ENCODE measurements at places on chromosomes 2 and 18.

DNA sequence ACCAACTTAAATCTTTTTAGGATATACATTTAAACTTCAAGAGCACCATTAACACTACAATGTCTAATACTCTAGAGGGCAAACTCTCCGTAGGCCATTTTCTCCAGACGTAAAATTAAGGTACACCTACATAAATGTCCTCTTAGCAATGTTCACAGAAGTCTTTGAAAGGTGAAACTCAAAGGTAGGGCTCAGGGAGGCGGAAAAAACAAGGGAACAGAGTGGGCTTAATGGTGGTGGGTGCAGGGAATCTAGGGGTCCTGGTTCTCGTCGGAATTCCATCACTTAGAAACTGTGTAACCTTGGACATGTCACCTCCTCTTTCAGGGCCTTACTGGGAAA is 668 bp downstream of the NFU1 start:
- no peak for DNase-seq

DNA sequence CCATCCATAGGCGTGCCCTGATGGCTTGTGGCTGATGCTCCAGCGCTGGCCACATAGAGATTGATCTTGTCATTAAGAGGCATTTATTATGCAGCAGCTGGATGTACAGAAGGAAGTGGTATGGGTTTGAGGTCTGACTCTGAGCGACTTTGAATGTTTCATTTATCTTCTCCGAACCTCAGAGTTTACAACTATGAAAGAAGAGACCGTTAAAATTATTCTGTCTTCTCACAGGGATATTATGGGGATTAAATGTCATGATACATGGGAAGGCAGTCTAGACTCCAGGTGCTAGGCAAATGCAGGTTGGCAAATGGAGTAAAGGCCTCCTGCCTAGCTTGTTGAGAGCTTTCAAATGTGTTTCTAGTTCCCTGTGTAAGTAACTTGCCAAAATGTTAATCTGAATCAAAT is 30.3 kb downstream of the MOGAT1 start:
- DNase-seq: no peak

DNA sequence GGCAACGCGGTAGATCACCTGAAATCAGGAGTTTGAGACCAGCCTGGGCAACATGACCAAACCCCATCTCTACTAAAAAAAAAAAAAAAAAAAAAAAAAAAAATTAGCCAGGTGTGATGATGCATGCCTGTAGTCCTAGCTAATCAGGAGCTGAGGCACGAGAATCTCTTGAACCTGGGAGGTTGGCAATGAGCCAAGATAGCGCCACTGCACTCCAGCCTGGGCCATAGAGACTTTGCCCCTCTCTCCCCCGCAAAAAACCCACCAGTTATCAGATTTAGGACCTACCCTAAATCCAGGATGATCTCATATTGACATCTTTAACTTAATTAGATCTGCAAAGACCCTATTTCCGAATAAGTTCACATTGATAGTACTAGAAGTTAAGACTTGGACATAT is 29.2 kb upstream of the LDAH start:
- DNase-seq: no peak

GRCh38 chr2:61753512-61753911 is 100.3 kb downstream of the FAM161A start:
- no peak for DNase-seq

DNA sequence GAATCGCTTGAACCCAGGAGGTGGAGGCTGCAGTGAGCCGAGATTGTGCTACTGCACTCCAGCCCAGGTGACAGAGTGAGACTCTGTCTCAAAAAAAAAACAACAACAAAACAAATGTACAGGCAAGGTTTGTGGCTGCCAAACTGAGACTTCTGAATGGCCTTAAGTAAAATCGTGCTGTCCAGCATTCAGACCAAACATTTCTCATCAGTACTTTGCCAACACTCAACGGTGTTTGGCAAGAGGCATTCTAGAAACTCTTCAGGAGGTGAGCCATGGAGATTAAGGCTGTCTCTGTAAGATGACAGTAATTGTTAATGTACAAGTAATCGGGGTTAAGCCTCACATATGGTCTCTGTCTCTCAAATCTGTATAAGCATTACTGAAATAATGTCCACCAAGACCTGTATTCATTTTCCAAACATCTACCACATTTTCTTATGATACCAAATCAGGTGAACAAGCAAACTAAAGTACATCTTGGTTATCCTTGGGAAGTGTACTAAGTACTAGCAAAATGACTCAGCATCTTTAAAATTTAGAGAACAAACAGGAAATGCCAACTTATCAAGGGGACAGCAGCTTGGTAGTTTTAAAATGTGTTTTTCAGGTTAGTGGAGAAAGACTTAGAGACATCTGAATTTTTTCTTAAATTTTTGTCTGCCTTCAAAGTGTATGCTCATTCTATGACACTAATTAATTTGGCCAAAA is 29.3 kb downstream of the SERPINE2 start:
- peak; percentile 51 for DNase-seq

DNA sequence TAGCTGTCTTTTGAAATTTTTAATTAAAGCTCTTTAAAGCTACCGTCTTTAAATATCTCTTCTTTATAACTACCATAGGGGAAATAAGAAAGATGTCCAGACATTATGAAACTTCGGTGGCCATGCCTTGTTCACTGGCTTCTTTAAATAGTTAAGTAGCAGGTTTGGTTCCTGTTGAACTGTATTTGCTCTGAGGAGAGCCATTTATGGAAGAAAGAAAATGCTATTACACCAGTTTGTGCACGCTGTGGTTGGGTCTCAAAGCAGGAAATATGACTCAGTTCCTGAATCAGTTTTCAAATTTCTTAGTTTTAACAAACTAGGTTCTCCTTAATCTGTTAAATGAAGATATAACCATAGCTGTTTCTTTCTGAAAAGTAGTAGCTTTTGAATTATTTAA is 12.2 kb downstream of the ARPC2 start:
- DNase-seq: peak; percentile 88

- DNase-seq: peak; percentile 20
Observed at GRCh38 chr2:43127208-43127940, 99.0 kb downstream of the ZFP36L2 start.

- no peak for DNase-seq
Observed at GRCh38 chr2:232628466-232629128, 4.8 kb upstream of the EFHD1 start.

GRCh38 chr2:74142340-74142739 is 5.4 kb downstream of the BOLA3 start:
- no peak for DNase-seq

All from M059J (cell line).